ENCODE measurements at places on chromosomes 2 and 18. TPM values are rescaled to one million over a fixed set of nuclear protein-coding genes. Genes with fewer than 3 reads are reported as not detected.
A peak's percentile ranks its signal among the peaks of the same experiment; 100 is the strongest.

GRCh38 chr18:50973367-50974126, 5.7 kb downstream of the ELAC1 start:
- DNase-seq: no peak

GRCh38 chr2:23441414-23441813, 56.4 kb downstream of the KLHL29 start:
- no peak for DNase-seq

LDLRAD4 gene
- total RNA-seq: 60.7 TPM

DNA sequence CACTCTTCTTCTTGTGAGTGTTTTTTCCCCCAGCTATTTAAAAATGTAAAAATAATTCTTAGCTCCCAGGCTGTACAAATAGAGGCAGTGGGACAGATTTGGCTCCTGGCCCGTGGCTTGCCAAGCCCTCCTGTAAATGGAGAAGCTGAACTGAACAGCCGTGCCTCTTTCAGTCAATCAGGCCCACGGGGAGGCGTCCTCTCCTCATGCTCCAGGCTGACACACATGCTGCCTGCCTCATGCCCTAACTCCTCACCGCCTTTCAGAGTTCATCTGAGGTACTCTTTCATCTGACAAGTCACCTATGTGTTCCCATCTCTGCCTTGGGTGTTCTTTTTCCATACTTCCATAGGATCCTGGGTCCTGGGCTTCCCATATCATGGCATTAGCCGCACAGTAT, 58.9 kb downstream of the BMP10 start:
- DNase-seq: no peak

BOLL gene
- not detected for total RNA-seq

DNA sequence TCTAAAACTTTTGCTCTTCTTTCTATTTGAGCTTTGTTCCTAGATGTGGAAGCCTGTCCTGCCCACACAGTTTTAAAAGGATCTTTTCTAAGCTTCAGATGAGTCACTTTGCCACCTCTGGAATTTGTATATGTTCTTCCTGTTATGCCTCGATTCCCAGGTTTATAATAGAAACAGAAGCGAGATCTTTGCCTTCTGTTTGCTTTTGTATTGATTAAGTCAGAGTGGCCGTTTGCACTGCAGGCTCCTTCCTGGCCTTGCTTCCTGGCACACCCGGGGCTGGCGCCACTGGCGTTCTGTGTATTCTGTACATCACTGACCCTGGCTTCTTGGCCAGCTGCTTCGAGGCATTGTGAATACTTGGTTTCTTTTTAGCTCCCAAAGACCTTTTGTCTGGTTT, 91.8 kb downstream of the MTCL1 start:
- DNase-seq: no peak

DNA sequence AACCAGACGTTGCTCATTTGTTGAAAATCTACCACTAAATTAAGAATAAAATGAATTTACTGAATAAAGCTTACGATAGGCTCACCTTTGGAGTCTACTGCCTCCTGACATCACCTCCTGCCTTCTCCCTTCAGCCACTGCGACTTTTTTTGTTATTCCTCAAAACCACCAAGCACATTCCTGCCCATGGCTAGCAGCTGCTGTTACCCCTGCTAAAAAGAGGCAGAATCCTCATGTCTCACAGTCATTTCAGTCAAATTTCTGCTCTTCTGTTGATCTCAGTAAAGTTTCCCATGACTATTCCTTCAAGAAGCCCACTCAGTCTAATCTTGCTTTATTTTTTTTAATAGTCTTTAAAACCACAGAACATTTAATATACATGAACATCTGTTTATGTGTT, 40.8 kb upstream of the ANKRD62 start:
- DNase-seq: no peak

DNA sequence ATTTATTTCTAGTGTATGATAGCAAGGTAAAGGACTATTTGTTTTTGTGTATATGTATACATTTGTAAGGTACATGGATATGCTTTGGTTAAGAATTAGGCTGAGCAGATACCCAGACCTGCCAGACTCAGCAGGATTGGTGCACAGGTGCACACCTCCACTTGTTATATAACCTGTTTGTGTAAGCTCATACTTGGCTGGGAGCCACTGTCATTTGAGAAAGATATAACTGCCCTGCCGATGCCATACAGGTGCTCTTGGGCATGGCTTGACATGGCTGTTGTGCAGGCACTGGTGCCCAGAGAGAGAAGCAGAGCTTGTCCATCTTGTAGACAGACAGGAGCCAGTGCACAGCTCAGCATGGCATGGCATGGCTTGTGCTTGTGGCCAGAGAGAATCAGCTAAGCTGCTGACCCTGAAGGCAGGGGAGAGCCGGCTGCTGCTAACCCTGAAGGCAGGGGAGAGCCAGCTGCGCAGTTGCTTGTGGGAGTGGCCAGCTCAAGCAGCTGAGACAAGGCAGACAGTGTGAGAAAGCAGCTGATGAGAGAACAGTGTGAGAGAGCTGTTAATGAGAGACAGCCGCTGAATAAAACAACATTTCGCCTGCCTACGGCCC, 136.5 kb downstream of the RNF144A start:
- DNase-seq: no peak

DNA sequence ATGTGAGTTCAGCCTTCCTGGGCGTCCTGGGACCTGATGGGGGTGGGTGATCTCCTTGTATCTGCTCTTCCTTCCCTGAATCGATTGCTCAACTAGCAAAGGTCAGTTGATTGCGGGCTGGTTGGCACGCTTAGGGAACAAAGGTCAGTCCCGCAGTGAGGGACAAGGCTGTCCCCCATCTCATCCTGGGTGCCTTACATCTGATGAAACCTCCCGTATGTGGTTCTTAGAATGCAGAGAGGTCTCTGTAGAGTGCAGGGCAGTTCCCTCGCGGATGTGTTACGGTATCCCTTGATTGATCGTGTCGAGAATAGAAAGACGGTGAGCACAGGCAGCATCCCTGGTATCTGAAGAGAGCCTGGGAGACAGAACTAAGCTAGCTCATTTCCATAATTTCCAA, 56.4 kb upstream of the RBM44 start:
- no peak for DNase-seq

SRD5A2 gene
- not detected for total RNA-seq

CPLX4 gene
- total RNA-seq: not detected

- no peak for DNase-seq
Observed at GRCh38 chr2:102184568-102184967, 2.3 kb upstream of the IL1RL2 start.

GRCh38 chr2:16626997-16627605, 38.5 kb downstream of the CYRIA start:
- DNase-seq: no peak

GRCh38 chr18:76771192-76771799, 51.1 kb upstream of the ZNF236 start:
- no peak for DNase-seq

- no peak for DNase-seq
Observed at GRCh38 chr18:30277676-30278075, 764.9 kb downstream of the DSC3 start.

GRCh38 chr2:17309741-17310339, 208.4 kb downstream of the RAD51AP2 start:
- DNase-seq: peak; percentile 10

INHA gene
- total RNA-seq: 0.41 TPM

DNA sequence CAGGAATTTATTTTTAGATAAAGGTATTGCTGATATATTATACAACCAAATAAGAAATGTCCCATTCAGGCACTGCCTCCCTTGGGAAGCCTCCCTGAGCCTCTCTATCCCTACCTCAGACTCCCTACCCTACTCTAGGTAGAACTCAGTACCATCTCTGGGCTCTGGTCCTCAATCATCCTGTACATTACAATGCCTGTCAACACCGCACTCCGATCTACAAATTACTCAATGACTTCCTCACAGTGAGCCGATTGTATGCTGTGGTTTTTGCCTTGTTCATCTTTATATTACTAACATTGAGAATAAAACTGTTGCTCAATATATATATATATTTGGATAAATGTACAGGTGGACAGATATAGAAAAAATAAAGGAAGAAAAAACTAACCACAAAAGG, 207.5 kb downstream of the STK39 start:
- DNase-seq: no peak

C2orf66 gene
- total RNA-seq: not detected

DNA sequence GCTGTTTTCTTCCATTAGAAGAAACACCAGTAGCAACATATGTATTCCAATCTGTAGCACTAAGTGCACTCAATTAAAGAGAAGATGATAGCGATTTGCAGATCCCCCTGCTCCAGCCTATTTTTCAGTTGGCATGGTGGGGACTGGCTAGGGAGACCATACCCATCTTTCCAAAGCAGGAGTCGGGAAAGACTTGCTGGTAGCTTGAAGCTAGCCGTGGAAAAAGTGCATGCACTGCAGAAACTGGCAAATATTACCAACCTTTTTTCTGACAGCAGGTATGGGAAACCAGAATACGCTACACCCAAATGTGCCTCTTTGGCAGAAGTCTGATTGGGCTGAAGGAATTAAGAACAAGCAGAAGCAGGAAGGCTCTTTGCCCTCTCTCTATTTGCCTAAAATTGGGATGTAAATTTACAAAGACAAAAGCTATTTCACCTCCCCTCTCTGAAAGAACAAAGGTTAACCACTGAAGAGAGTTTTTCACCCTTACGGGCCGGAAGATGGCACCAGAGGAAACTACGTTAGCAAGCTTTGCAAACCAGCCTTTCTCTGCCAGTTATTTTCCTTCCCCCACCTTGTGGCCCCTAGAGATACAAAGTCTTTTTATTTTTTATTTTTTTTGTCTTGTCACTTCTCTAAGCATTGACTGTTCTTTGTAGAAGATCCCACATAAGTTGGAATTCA, 273.1 kb downstream of the DLGAP1 start:
- no peak for DNase-seq

- peak; percentile 61 for DNase-seq
Observed at GRCh38 chr2:130755256-130756052, at the start of gene AMER3. AMER3 (plus strand) TSS chr2:130755540; CDS start chr2:130762073, 6,533 bp downstream.

- no peak for DNase-seq
Observed at GRCh38 chr18:45876161-45876560, 50.7 kb downstream of the SIGLEC15 start.

ACKR3 gene
- 20.0 TPM for total RNA-seq

DNA sequence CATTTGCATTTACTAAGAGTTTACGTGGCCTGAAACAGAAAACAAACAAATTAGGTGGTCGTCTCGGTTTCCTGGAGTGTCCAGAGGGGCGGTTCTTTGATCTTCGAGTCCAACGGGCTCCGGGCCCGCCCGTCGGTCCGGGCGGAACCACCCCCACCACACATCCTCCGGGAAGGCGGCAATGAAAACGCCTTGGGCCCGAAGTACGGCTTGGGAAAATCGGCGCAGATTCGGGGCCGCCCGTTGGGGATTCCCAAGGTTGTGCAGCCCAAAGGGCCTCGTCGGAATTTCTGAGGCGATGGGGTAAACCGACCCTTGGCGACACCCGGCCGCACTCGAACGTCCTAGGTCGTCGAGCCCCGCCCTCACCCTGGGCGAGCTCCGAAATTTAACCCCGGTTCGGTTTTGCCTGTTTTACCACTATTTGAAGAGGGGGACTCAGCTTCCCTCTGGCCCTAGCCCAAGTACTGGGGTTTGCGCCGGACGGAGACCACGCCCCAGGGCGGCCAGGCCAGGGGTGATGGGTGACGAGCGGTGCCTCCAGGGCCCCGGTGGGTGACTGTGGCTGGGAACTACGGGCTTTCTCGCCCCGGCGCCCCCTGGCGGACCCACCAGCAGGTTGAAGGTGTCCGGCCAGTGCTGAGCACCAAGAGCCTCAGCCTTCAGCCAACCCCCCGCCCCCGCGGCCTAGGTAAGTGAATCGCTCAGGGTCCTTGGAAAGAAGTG, 1.9 kb upstream of the CFAP53 start:
- DNase-seq: no peak

- DNase-seq: no peak
Observed at GRCh38 chr18:29161429-29161828, 984.5 kb upstream of the CDH2 start.

AGXT gene
- total RNA-seq: not detected

TRMT61B gene
- 37.5 TPM for total RNA-seq

GRCh38 chr18:8063733-8064132, 496.6 kb downstream of the PTPRM start:
- no peak for DNase-seq

GRCh38 chr2:59297816-59298215, 1056.7 kb upstream of the FANCL start:
- no peak for DNase-seq

DNA sequence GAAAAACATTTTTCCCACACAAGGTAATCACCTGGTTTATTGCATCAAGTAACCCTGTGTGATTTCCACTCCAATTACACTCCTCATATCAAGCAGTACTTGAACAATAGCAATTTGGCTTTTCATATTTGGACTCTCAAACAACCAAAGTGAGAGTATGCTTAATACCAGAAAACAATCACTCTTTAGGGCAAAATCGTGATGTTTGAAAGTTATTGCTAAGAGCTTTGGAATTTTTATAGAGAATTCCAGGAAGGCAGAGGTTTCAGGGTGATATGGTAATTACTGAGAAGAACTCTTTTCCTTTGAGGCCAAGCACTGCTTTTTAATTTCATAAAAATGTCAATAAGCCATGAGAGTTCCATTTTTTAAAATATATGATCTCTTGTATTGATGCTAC, 779.5 kb upstream of the LRRTM1 start:
- DNase-seq: no peak

COL4A3 gene
- total RNA-seq: under 0.01 TPM

- no peak for DNase-seq
Observed at GRCh38 chr2:95578539-95578938, 13.3 kb upstream of the TRIM43 start.

DGUOK gene
- total RNA-seq: 51.0 TPM

DNA sequence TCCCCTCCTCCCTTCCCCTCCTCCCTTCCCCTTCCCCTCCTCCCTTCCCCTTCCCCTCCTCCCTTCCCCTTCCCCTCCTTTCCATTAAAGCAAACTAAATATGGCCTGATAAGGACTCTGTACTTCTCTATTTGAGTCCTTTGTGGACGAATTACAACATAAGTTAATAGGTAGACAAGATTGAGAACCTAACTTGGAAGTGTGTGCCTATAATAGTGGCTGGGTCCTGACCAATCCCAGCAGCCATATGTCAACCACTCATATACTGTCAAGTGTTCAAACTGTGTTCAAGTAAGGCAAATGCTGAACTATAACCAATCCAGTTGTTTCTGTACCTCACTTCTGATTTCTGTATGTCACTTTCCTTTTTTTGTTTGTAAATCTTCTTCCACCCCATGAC, 97.1 kb upstream of the RBMS1 start:
- DNase-seq: no peak

DNA sequence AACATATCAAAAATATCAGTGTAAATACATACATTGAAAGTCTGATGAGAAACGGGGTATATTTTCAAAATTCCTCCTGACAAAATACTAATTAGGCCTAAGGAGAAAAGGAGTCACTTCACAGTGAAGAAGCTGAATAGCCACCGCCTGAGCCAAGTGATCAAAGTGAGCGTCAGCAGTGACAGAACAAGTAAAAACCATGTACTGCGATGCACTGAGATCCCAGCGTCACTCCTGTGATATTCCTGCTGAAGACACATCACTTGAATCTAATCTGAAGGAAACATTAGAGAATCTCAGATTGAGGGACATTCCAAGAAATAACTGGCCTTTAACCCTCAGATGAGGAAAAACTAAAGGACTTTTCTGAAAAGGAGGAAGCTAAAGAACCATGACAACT, 285.3 kb downstream of the EN1 start:
- DNase-seq: no peak

GRCh38 chr2:149068996-149069888, 30.7 kb downstream of the LYPD6B start:
- no peak for DNase-seq

GRCh38 chr2:210461401-210461800, 15.2 kb downstream of the LANCL1 start:
- no peak for DNase-seq

PLEKHH2 gene
- total RNA-seq: 7.3 TPM

GPR75 gene
- total RNA-seq: 18.3 TPM

UGT1A3 gene
- total RNA-seq: not detected

GRCh38 chr2:69742322-69742952, 503 bp downstream of the ANXA4 start:
- DNase-seq: no peak

Measured in frontal cortex (tissue), 4 donors.